Ecto neural progenitor cell (in vitro differentiated cells): ENCODE measurements at places on chromosomes 4 and X.

DNA sequence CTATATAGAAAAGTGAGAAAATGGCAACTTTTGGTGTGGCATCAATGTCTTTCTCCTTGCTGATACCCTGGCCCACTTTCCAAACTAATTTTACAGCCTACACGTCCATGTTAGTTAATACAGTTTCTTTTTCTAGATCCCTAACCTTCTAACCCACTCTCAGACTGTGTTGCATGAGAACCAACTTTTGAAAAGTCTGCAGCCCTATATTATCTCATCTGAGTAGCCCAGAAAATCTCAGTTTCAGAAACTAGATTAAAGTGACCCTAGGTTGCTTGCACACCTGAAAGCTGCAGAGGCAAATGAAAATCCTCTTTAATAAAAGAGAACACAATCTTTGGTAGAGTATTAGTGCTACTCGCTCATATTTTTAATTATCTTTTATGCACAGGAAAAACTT is 371.6 kb upstream of the EMCN start:
- DNase-seq = no peak

DNA sequence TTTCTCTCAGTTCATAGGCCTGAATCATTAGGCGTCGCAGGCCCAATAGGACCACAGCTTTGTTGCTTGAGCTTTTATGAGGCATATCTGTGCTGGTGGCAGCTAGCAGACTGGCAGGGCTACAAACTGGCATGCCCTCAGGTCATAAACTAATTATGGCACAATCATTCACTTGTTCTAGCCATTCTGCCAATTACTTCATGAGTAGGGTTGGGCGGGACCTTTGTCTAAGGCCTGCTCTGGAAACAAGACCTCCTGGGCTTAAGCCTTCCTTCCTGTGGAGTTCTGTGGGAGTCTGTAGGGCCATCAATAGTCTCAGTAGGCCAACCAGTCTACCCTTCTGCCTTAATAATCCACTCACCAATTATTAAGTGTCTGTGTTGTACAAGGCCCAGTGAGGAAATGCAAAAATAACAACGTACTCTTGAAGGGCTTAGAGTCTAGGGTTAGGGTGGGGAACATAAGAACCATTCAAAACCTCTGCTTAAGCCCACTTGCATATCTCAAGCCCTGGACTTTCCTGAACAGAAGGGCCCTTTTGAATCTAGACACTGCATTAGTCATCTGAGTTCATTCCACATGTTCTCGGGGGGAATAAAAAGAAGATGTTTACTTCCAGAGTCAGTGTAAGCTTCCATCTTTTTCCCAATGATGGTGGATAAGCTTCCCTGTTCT is 44.5 kb downstream of the SHROOM4 start:
- no peak for DNase-seq

- no peak for DNase-seq
Measured at GRCh38 chrX:6004529-6004928, 224.1 kb downstream of the NLGN4X start.

DNA sequence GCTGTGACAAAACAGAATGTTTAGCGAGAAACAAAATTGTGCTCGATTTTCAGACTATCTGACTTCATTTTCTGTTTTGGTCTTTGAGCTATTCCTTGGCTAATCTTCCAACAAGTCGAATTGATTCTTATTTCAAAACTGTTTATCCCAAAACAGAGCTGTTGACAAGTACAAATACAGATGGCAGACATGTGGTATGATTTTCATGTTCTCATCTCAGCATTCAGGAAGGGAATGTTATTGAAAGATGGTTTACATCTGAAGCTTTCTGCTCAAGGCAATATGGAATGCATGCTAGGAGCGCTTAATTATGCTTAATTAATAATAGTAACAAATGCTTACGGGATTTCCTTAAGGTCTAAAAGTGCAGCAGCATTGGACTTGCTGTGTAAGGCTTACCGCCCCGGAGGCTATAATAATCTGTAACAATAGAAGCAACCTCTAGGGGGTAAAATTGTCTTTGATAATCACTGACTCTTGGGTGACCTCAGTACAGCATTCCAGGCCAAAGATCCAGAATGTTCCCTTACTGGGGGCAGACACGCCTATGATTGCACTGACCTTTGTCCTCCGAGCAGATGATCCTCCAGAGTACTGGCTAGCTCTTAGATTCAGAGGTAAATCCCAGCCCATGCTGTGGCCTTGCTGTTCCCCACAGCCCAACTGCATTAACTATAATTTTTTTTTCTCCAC is 16.4 kb downstream of the LSM6 start:
- DNase-seq = no peak

GRCh38 chr4:137768196-137768595 is 235.9 kb upstream of the PCDH18 start:
- DNase-seq = no peak

GRCh38 chrX:340641-341423 is 22.2 kb upstream of the GTPBP6 start:
- DNase-seq = no peak

DNA sequence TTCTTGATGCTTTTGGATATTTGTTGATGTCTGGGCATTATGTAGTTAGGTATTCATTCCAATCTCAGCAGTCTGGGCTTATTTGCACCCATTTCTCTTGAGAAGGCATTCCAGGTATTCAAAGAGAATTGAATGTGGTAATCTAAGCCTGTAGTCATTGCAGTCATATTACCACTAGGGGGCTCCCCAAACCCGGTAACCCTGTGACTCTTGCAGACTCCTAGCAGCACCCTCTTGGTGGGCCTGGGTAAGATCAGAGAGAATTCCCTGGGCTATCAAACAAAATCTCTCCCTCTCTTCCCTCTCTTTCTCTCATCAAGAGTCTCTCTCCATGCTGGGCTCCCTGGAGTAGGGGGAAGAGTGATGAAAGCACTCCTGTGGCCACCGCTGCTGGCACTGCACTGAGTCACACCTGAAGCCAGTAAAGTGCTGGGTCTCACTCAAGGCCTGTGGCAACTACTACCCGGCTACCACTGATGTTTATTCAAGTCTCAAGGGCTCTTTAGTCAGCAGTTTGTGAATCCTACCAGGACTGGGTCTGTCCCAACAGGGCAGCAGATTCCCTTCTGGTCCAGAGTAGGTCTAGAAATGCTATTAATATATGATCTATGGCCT is 187.7 kb upstream of the NUDT10 start:
- DNase-seq = peak; percentile 54

DNA sequence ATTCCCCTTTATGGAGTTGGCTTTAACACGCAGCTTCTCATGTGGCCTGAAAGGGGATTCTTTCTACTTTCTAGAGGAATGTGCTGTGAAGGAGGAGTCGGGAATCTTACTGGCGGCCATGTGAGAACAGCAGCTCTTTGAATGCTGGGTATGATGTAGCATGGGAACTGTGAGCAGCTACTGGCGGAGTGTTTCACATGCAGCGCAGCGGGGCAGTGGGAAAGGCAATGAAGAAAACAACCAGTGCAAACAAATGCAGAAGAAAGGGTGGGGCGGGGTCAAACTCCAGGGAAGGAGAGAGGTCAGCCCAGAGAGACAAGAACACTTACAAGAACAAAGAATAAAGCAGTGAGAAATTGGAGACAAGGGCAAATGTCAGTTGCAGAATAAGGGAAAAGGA is 363.8 kb upstream of the FTHL17 start:
- DNase-seq = peak; percentile 84

GRCh38 chr4:116386856-116387255 is 698.5 kb downstream of the TRAM1L1 start:
- DNase-seq = no peak

- DNase-seq = no peak
Measured at GRCh38 chr4:7307394-7308099, 115.2 kb downstream of the SORCS2 start.

- no peak for DNase-seq
Measured at GRCh38 chr4:33715841-33716395, 2528.4 kb downstream of the ARAP2 start.

DNA sequence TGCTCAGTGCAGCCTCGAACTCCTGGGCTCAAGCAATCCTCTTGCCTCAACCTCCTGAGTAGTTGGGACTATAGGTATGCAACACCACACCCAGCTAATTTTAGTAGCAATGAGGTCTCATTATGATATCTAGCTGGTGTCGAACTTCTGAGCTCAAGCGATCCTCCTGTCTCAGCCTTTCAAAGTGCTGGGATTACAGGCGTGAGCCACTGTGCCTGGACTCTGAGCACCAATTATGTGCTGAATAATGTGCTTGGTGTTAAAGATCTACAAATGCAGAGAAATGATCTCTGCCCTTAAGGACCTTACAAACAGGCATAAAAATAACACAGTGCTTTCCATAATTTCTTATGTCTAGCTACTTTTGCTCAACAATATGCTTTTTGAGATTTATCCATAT is 129.0 kb upstream of the CBR4 start:
- no peak for DNase-seq

DNA sequence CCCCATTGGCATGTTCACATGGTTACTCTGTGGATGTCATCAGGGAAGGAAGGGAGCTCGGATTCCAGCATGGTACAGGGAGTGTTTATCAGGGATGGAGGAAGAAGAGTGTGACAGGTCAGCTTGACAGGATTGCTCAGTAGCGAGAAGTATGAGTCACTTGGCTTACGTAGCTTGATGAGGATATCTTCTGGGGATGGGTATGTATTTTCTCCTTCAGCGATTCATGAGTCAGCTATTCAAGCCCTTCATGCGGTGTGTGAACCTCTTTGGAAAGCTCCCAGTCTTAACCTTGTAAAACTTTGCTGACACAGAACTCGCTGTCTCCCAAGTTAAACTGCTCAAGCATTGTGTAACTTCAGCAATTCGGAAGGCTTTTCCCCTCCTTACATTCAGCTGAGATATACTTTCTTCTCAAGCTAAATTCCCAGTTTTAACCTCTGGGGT is 275.4 kb downstream of the ARHGAP10 start:
- no peak for DNase-seq

DNA sequence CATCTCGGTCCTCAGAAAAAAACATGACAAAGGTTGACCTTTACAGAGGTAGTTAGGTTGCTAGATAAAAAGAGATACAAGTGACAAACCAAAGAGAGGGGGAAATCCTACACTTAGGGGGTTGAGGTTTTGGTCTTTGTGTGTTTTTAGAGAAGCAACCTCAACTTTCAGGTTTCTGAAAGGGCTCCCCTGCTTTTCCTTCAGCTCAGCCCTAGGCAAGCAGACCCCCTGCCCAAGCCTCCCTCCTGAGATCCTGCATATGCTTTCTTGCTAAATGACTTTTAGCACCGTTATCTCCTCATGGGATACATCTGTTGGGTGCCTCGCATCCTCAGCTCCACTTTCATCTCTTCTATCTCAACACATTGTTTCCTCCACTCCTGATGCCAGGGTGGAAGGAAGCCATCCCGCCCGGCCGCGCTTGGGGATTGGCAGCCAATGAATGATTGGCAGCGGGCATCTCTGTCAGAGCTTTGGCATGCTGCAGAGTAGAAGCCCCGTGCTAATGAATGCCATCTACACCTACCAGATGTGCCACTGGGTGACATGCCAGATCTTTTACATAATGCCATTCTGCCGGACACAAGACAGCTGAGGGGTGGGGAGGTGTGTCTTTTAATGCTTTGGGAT is 15.0 kb upstream of the PRDM8 start:
- DNase-seq = no peak
